ENCODE measurements at places on chromosomes 6 and 20.
A peak's percentile ranks its signal among the peaks of the same experiment; 100 is the strongest.

DNA sequence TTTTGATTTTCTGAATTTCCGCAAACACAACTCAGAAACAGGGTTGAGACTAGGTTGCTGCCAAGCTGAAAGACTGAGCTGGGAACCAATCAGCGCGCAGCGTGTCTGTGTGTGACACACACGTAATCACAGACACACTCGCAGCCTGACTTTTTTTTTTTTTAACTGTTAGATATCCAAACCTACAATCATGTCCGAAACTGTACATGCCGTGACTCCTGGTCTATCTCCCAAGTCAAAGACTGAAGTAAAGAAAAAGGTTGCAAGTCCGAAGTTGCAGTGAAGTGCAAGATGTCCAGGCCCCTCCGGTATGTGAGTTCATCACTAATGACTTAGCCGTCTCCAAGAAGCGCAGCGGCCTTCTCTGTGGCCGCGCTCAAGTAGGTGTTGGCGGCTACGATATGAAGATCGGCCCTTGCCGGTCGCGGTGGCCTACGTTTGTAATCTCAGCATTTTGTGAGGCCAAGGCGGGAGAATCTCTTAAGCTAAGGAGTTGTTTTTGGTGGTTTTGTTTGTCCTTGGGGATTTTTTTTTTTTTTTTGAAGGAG, 108.2 kb downstream of the HFE start:
- peak; percentile 86 for DNase-seq

GRCh38 chr6:152078001-152078400, 270.5 kb downstream of the ESR1 start:
- DNase-seq = no peak

DNA sequence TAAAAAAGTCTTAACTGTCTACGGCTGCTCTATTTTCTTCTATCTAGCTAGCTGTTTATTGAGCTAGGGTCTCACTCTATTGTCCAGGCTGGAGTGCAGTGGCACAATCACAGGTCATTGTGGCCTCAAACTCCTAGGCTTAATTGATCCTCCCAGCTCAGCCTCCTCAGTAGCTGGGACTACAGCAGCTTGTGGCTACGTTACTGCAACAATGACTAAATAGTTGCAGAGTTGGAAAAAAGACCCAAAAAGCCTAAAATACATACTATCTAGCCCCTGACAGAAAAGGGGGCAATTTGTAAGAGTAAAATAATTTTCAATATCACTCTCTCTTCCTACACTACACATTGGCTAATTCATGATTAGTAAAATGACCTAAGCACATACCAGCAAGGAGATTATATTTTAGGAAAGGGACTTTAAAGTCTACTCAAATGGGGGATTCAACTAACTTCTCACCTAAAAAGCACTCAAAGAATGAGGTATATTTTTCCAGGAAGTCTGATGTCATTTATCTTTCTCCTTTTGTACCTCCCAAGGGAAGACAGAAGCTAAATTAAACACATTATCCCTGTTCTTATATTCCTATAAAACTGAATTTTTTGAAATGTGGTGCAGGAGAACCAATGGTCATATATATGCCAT, 82.8 kb downstream of the ZMYND8 start:
- no peak for DNase-seq

GRCh38 chr6:138107752-138108592, 753 bp upstream of the PERP start:
- no peak for DNase-seq

GRCh38 chr6:75318900-75319299, 34.3 kb upstream of the TMEM30A start:
- DNase-seq = no peak

- no peak for DNase-seq
These were observed 49.9 kb downstream of the EBF4 start for GRCh38 chr20:2742431-2742830.

- DNase-seq = no peak
These were observed 147.6 kb upstream of the FAM83B start for GRCh38 chr6:54698974-54699373.

- no peak for DNase-seq
These were observed 59.9 kb upstream of the TINAG start for GRCh38 chr6:54248319-54248718.

DNA sequence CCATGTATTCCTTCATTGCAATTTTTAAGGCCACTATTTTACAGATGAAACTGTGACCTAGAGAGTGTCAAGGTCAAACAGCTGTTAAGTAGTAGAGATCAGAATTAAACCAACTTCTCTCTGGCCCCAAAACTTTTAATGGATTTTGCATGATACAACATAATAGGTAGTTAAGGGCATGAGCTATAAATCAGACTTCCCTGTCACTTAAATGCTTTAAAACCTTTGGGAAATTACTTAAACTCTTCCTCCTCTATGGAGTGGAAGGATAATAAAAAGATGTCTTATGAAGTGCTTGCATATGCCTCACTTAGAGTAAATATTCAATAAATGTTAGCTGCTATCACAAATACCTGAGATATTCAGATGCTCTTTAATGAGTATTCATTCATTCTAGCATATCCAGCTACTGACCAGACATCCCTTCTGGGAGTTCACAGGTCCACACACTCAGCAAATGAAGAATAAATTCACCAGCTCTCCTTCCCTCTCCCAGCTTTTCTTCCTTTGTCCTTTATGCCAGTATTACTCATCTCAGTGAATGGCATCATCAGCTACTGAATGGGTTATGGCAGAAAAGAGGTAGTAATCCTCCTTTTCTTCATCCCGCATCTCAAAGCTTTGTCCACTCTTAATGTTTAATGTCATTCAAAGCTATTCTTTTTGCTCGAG, 36.2 kb downstream of the EYA4 start:
- DNase-seq = no peak
